ENCODE measurements at places on chromosomes 13 and 19. TPM values are rescaled to one million over a fixed set of nuclear protein-coding genes. Genes with fewer than 3 reads are reported as not detected.

The NUFIP1 gene
- 3.3 TPM for total RNA-seq

The CEACAM8 gene
- total RNA-seq = 0.08 TPM

The ELSPBP1 gene
- 2.4 TPM for total RNA-seq

The FGF21 gene
- not detected for total RNA-seq

The NPHS1 gene
- total RNA-seq = 0.36 TPM

The TNNI3 gene
- 1.4 TPM for total RNA-seq

The EFNB2 gene
- 59.6 TPM for total RNA-seq
